ENCODE measurements at places on chromosomes 11 and 22.

- no peak for DNase-seq
These were observed 123.9 kb downstream of the MRTFA start for GRCh38 chr22:40512426-40513136.

GRCh38 chr11:31799435-31800397, 11.4 kb downstream of the PAX6 start:
- DNase-seq: no peak

- DNase-seq: no peak
These were observed 264.2 kb downstream of the GRM5 start for GRCh38 chr11:88801484-88802123.

- no peak for DNase-seq
These were observed 59.4 kb upstream of the CHRM4 start for GRCh38 chr11:46450846-46451477.

GRCh38 chr11:65558002-65558929, at the start of gene LTBP3:
Gene LTBP3 (minus strand): TSS chr11:65558359. CDS start chr11:65557959, 400 bp downstream.
- peak; percentile 62 for DNase-seq

DNA sequence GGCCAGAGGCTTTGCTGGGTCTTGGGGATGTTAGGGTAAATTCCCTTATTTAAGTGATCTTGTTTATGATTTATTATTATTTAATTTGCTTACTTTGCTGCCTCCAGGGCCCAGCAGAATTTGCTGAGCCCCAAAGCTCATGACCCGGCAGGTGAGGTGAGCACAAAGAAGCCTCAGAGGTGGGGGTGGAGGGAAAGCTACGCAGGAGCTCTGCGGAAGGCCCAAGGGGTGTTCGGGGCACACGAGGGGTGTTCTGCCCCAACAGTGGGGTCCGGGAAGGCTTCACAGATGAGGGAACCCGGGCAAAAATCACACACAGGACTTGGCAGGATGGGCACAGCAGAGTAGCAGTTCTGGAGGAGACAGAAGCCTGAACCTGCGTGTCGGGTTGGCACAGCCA, 6.7 kb upstream of the LINC01488 start:
- DNase-seq: no peak

DNA sequence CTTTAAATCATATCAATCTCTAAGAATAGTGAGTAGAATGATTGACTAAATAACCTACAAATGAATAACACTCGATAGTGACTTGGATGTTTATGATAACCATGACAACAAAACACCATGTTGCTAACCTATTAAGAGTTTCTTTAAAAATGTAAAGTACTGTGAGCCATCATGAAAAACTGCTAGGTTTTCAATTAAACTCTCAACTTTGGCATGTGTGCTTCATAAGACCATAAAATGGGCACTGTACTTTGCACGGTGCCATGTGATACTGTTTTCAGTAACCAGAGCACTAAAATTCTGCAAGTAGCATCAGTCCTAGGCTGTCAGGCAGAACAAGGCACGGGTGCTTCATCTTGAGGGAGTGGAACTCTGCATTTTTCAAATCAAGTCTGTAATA, 96.2 kb upstream of the TRIM77 start:
- no peak for DNase-seq

All from BE2C (cell line).